T-helper 17 cell (primary cell): ENCODE measurements at places on chromosomes 3 and 15. TPM values are rescaled to one million over a fixed set of nuclear protein-coding genes. Genes with fewer than 3 reads are reported as not detected.

Gene CCR4
- 149 TPM for total RNA-seq

Gene GHSR
- total RNA-seq, result not detected

Gene FGF12
- total RNA-seq, result not detected

Gene TRNT1
- total RNA-seq, result 45.6 TPM

Gene NCKIPSD
- 17.2 TPM for total RNA-seq

Gene LAMB2
- 3.3 TPM for total RNA-seq

Gene CIP2A
- total RNA-seq, result 4.1 TPM

Gene CELF6
- total RNA-seq, result 1.9 TPM

GRCh38 chr15:48475600-48476395 lies 144.6 kb downstream of the DUT start:
- no peak for DNase-seq
- no peak overlapping the region for H3K27ac ChIP-seq
- no peaks in the 10 kb centered on the region for H3K4me1 ChIP-seq
- no peaks in the 10 kb centered on the region for H3K36me3 ChIP-seq
- H3K4me3 ChIP-seq, result no peak overlapping the region

DNA sequence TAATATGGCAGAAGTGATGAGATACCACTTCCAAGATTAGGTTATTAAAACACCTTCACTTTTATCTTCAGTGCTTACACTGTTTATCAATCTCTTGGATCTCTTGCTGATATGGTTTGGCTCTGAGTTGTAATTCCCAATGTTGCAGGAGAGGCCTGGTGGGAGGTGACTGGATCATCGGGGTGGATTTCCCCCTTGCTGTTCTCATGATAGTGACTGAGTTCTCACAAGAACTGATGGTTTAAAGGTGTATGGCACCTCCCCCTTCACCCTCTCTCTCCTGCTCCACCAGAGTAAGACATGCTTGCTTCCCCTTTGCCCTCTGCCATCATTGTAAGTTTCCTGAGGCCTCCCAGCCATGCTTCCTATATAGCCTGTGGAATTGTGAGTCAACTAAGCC lies 11.8 kb downstream of the GOLIM4 start:
- no peaks in the 10 kb centered on the region for H3K36me3 ChIP-seq
- H3K27me3 ChIP-seq, result peaks cover 6% of the 10 kb centered on the region
- no peak for DNase-seq
- no peak overlapping the region for H3K4me3 ChIP-seq
- no peaks in the 10 kb centered on the region for H3K4me1 ChIP-seq
- no peak overlapping the region for H3K27ac ChIP-seq

DNA sequence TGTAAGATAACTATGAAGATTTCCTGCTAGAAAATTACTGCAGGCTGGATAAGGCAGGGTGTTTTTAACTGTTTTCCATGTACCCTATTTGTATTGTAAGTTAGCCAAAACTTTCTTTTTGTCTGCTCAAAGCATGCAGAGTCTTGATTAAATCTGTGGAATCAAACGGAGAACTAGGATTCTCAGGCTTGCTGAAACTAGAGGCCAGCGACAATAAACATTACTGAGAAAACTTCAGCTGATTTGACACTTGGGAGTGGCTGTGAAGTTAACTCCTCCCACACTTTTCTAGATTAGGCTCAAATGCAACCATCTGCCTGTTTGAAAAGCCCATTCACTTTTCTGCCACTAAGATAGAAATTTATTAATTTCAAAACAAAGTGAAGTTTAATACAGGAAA lies 153.2 kb upstream of the FRMD4B start:
- no peak overlapping the region for H3K27ac ChIP-seq
- no peaks in the 10 kb centered on the region for H3K36me3 ChIP-seq
- peaks cover 2% of the 10 kb centered on the region for H3K4me1 ChIP-seq
- peaks cover 38% of the 10 kb centered on the region for H3K27me3 ChIP-seq
- no peak for DNase-seq
- H3K4me3 ChIP-seq, result no peak overlapping the region

GRCh38 chr15:31069360-31070000 lies 32.0 kb downstream of the TRPM1 start:
- no peaks in the 10 kb centered on the region for H3K36me3 ChIP-seq
- H3K4me1 ChIP-seq, result no peaks in the 10 kb centered on the region
- H3K27me3 ChIP-seq, result peaks cover 7% of the 10 kb centered on the region
- H3K4me3 ChIP-seq, result no peak overlapping the region
- H3K27ac ChIP-seq, result no peak overlapping the region

GRCh38 chr3:52077925-52078324 lies 21.6 kb upstream of the DUSP7 start:
- no peaks in the 10 kb centered on the region for H3K4me1 ChIP-seq
- H3K27me3 ChIP-seq, result no peaks in the 10 kb centered on the region
- no peak for DNase-seq
- H3K27ac ChIP-seq, result no peak overlapping the region
- no peak overlapping the region for H3K4me3 ChIP-seq

DNA sequence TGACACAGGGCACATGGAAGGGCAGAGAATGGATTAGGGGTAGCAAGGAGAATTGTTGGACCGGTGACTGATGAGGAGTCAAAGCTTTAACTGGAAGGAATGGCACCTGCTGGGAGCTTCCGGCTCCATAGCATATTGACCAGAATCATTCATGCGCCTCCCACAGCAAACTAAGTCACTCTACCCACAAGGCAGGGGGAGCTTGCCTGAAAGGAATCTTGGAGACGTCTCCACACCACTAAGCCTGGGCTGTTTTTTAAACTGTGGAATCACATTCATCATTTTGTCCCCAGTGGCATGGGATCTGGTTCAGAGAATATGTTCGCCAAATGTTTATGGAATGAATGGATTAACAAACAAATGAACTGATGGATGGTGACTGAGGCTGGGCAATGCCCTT lies 57.0 kb upstream of the ITGA11 start:
- H3K4me3 ChIP-seq, result no peak overlapping the region
- no peak overlapping the region for H3K27ac ChIP-seq
- no peak for DNase-seq
- peaks cover 3% of the 10 kb centered on the region for H3K36me3 ChIP-seq

GRCh38 chr15:60179786-60180391 lies 175.8 kb downstream of the FOXB1 start:
- no peaks in the 10 kb centered on the region for H3K4me1 ChIP-seq
- no peak overlapping the region for H3K4me3 ChIP-seq
- peaks cover 7% of the 10 kb centered on the region for H3K36me3 ChIP-seq
- no peak overlapping the region for H3K27ac ChIP-seq
- DNase-seq, result no peak
- H3K27me3 ChIP-seq, result peaks cover 49% of the 10 kb centered on the region

- no peaks in the 10 kb centered on the region for H3K36me3 ChIP-seq
- no peaks in the 10 kb centered on the region for H3K4me1 ChIP-seq
- DNase-seq, result no peak
- no peaks in the 10 kb centered on the region for H3K27me3 ChIP-seq
- H3K27ac ChIP-seq, result no peak overlapping the region
- H3K4me3 ChIP-seq, result no peak overlapping the region
Observed at GRCh38 chr3:173410849-173411248, 13.3 kb downstream of the NLGN1 start.

DNA sequence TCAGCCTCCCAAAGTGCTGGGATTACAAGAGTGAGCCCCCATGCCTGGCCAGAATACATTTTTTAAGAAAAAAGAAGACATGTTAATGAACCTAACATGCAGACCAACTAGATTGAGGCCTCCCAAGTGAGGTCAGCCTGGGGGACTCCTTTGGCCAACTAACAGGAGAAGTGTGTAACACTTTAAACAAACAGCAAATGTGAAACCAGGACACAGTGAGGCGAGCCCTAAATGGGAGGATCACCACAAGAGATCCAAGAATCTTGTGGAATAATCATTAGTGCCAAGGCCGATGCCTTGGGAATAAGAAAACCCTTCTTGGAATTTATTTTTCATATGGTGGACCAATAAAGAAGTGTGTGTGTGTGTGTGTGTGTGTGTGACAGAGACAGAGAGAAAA lies 73.9 kb downstream of the ATP10A start:
- peaks cover 29% of the 10 kb centered on the region for H3K4me1 ChIP-seq
- no peak overlapping the region for H3K27ac ChIP-seq
- DNase-seq, result no peak
- no peaks in the 10 kb centered on the region for H3K36me3 ChIP-seq
- H3K27me3 ChIP-seq, result no peaks in the 10 kb centered on the region

- peaks cover 2% of the 10 kb centered on the region for H3K36me3 ChIP-seq
- peaks cover 25% of the 10 kb centered on the region for H3K27me3 ChIP-seq
- no peak overlapping the region for H3K27ac ChIP-seq
Observed at GRCh38 chr15:59539799-59540198, 71.8 kb upstream of the GCNT3 start.

GRCh38 chr3:69460034-69460433 lies 74.1 kb upstream of the FRMD4B start:
- no peak overlapping the region for H3K4me3 ChIP-seq
- peaks cover 25% of the 10 kb centered on the region for H3K27me3 ChIP-seq
- no peaks in the 10 kb centered on the region for H3K36me3 ChIP-seq

- H3K4me3 ChIP-seq, result no peak overlapping the region
Observed at GRCh38 chr15:78359041-78359808, 19.1 kb downstream of the CRABP1 start.

DNA sequence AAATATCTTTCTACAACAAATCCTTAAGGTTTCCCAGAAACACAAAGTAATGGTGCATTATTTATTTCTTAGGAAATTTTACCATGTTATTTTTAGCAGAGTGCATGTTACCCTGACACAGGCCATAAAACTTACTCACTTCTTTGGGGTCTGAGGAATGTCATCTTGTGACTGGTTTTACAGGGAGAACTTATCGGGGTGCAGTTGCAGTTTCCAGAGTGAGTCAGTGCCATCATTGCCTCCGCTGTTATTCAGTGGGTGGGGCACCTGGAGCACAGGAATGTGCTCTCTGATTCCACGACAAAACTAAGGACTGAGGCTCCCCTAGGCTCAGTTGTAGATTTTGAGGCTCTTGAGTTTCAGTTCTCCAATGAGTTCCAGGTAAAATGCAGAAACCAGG lies 11.1 kb upstream of the GREM1 start:
- H3K27ac ChIP-seq, result no peak overlapping the region
- no peaks in the 10 kb centered on the region for H3K4me1 ChIP-seq
- no peak overlapping the region for H3K4me3 ChIP-seq
- H3K36me3 ChIP-seq, result peaks cover 2% of the 10 kb centered on the region

DNA sequence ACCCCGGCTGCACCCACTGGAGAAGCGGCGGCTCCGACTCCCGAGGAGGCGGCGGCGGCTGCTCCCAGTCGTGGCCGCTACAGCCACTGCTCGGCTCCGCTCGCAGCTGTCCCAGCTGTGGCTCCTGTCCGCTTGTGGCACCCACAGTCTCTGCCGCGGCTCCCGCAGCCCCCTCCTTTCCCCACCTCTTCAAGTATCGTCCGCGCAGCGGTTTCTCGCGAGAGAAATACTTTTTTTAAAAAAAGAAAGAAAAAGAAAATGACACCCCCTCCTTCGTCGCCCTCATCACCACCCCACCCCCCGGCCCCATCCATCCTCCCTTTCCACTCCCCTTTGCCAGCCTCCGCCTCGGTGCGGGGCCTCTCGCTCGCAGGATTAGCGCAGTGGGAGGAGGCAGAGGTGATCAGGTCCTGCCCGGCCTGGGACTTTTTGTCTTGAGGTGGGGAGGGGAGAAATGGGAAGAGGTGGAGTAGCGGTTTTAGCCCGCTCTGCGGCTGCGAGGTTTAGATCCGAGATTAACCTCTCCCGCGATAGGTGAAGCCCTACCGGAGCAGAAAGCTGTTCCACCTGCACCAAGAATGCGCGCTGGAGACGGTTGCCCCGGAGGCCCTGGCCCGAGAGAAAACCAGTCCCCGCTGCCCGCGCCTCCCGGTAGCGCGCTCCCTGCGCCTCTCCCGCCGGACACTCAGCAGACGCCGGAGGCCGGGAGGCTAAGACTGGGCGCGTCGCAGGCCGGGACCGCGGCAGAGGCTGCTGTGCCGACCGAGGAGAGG lies at the start of gene FBN1:
Gene FBN1 (minus strand): TSS at position 152 of the 773 bp plus-strand sequence. CDS start 940 bp downstream, outside the sequence.
- no peak for DNase-seq
- no peaks in the 10 kb centered on the region for H3K36me3 ChIP-seq
- H3K27me3 ChIP-seq, result peaks cover 45% of the 10 kb centered on the region
- H3K4me1 ChIP-seq, result peaks cover 4% of the 10 kb centered on the region

GRCh38 chr3:52829906-52830463 lies 487 bp downstream of the ITIH4 start:
- peaks cover 2% of the 10 kb centered on the region for H3K4me1 ChIP-seq
- H3K4me3 ChIP-seq, result no peak overlapping the region
- peaks cover 1% of the 10 kb centered on the region for H3K36me3 ChIP-seq
- H3K27me3 ChIP-seq, result no peaks in the 10 kb centered on the region
- no peak for DNase-seq
- H3K27ac ChIP-seq, result no peak overlapping the region
